ENCODE measurements at places on chromosomes 6 and 20. TPM values are rescaled to one million over a fixed set of nuclear protein-coding genes. Genes with fewer than 3 reads are reported as not detected.

GRCh38 chr6:41515995-41516394, 30.2 kb upstream of the FOXP4 start:
- no peak for DNase-seq

DNA sequence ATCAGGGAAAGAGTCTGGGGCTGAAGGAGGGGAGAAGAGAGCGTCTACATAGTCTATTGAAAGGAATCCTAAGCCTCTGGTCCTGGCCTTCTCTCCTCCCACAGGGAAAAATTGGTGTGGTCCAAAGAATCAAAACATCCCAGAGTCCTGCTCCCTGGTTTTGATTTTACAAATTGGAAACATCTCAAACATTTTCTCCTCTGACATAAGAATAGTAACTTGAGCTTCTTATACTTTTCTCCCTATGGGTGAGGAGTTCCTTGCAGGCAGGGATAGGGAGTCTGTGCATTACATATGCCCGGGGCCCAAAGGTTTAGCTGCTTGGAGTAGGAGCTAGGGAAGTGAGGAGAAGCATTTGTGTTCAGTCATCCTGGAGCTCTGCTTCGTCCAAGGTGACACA, 120.0 kb upstream of the GGTLC1 start:
- no peak for DNase-seq

- no peak for DNase-seq
Observed at GRCh38 chr6:134368670-134369069, 50.8 kb upstream of the SGK1 start.

- no peak for DNase-seq
Observed at GRCh38 chr6:6455272-6455671, 133.2 kb upstream of the LY86 start.

DNA sequence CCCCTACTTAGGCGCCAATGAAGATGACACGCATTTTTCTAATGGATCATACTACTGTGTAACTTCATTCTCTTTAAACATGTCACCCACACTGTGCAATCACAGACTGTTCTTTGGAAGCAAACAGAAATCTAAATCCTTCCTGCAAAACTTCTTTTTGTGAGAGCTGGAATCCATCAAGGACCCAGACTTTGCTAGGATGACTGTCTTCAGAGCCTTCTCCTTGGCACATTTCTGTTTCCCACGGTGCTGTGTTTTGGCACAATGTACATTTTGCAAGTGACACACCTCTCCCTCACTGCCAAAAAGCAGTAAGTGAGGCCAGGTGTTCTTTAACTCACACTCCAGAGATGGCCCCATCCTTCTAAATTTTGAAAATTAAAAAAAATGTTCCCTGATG, 21.7 kb upstream of the TAGAP start:
- DNase-seq = no peak

- DNase-seq = no peak
Observed at GRCh38 chr6:124742971-124743370, 219.3 kb upstream of the RNF217 start.

DNA sequence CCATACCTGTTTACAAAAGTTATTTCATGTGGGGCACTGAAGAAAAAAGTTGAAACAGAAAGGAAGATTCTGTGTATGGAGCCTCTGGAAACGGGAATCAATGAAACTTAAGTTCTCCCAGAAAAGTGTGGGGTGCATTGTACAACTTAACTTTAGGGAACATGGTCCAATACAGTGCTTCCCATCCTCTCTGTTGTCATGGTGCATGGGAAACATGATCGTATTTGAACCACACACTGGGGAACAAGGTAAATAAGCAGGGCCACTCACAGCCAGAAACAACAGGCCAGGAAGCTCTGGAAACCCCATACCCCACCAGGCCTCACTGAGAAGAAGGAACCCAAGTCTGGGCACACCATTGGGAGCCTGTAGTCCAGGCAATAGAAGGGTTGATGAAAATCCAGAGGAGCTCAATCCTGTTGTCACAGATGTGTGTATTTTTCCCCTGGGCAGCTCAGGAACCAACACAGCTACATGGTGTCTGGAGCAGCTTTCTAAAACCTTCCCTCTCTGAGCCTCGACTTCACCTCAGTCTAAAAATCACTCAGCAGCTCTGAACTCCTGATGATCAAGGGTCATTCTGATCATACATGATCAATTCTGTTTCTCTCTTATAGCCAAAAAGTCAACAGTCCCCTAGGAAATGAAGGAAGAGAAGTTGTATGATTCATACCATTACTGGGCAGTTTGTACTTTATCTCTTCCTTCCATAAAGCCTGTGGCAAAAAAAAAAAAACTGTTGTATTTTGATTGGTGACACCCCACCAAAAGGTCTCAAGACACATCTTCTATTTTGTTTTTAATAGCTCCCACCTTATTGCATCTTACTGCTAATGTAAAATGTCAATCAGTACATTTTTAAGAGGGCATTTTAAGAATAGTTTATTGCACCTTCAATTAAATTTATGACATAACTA, 198.5 kb upstream of the TAB2 start:
- DNase-seq = no peak

- DNase-seq = no peak
Observed at GRCh38 chr6:157228426-157229131, 94.7 kb downstream of the TMEM242 start.

DNA sequence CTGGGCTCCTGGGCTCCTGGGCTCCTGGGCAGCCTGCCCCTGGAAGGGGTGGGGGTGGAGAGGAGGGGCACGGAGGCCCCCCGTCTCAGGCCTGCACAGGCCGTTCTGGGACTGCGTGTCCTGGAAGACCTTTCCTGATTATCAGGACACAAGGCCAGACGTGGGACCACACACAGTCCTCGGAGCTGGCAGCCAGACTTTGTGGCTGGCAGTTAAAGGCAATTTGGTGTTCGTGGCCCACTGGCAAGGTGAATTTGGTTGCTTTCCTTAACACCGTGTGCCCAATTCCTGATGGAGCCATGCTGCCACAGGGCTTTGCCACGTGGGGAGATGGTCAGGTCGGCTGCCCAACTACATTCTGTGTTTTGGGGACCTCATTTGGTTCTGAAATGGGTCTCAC, 113.5 kb downstream of the SMOC2 start:
- DNase-seq = no peak

DNA sequence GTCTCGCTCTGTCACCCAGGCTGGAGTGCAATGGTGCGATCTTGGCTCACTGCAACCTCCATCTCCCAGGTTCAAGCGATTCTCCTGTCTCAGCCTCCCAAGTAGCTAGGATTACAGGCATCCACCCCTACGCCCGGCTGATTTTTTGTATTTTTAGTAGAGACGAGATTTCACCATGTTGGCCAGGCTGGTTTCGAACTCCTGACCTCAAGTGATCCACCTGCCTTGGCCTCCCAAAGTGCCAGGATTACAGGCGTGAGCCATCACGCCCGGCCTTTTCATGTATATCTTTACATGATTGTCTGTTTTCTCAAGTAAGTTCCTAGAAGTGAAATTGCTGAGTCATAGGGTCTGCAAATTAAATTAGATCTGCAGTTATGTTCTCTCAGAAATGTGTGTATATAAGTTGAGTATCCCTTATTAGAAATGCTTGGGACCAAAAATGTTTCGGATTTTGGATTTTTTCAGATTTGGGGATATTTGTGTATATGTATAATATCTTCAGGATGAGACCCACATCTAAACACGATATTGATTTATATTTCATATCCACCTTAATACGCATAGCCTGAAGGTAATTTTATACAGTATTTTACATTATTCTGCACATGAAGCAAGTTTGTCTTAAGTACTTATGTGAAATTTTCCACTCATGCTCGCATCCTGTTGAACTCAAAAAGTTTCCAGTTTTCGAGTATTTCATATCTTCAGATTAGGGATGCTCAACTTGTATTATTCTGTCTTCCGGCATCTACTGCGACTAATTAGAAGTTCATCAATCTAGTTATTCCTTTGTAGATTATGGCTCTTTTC, 40.4 kb downstream of the TAB2 start:
- no peak for DNase-seq

GRCh38 chr6:119034827-119035458, 43.5 kb downstream of the FAM184A start:
- DNase-seq = no peak

GRCh38 chr20:7523288-7523687, 417.0 kb downstream of the HAO1 start:
- DNase-seq = no peak

- no peak for DNase-seq
Observed at GRCh38 chr6:168090706-168091105, 11.7 kb upstream of the FRMD1 start.

DNA sequence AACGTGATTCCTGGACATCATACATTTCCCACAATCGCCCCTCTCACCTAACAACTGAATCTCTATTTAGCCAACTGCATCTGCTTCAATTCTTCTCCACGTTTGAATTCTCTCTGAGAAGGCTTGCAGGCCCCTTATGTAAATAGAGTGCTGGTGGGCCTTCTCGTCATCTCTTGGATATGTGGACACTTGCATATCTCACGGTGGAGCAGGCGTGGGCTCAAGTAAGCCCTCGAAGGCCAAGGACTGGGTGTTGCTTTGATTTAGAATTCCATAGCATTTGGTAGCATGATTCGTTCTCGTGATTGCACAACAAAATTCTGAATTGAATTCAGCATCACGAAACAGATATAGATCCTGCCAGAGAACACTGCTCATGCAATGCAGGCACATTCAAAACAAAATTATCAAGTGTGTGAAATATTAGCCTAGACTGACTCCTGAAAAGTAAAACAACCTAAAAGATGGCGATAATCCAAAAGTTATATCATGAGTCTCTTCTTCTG, 613.6 kb downstream of the TFAP2A start:
- DNase-seq = no peak

GRCh38 chr6:80217794-80218193, 111.3 kb downstream of the BCKDHB start:
- DNase-seq = no peak

DNA sequence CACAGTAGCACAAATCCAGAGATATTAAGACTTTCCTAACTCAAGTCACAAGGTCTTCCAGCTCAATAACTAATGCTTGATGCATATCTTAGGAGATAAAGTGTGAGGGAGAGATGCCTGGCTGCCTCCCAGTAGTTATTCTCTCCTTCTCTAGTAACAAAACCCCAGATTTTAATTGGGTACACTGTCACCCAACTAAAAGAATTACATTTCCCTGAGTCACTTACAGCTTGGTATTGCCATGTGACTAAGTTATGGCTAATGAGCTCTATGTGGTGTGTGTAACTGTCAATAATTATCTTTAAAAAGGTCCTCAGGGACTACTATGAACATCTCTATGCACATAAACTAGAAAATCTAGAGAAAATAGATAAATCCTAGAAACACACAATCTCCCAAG, 32.0 kb downstream of the KIF6 start:
- no peak for DNase-seq

GRCh38 chr20:31943052-31943471, 8.8 kb downstream of the PDRG1 start:
- no peak for DNase-seq

GRCh38 chr6:166346449-166346848, 4.1 kb upstream of the SFT2D1 start:
- DNase-seq = no peak

DNA sequence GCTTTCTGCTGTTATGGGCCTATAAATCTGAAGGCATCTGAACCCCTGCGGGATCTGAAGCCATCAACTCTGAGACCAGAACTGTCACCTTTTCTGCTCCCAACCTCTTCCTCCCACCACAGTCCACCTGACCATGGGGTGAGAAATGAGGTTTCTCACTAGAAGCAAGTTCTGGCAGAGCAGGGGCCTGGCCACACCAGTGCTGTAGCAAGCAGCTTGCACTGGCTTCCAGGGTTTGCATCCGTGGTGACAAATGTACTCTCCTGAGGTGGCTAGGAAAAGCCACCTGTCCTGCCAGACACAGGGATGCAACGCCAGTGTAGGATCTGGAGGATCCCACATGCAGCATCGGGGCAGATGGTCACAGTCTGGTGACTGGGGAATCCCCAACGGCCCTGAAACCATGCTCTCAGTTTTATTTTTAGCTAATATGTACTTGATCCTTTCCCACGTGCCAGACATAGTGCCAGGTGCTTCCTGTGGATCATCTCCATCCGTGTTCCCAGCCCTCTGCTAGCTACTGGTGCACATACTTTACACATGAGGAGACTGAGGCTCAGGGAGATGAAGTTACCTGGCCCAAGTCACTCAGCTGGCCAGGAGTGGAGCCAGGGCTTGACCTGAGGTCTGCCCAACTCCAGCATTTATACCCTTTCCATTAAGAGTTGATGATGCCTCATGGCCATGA, 122.1 kb upstream of the SPACA1 start:
- no peak for DNase-seq

GRCh38 chr6:107689951-107690642, 134.0 kb downstream of the SCML4 start:
- no peak for DNase-seq

GRCh38 chr6:7579851-7580250, 10.1 kb upstream of the SNRNP48 start:
- no peak for DNase-seq

DNA sequence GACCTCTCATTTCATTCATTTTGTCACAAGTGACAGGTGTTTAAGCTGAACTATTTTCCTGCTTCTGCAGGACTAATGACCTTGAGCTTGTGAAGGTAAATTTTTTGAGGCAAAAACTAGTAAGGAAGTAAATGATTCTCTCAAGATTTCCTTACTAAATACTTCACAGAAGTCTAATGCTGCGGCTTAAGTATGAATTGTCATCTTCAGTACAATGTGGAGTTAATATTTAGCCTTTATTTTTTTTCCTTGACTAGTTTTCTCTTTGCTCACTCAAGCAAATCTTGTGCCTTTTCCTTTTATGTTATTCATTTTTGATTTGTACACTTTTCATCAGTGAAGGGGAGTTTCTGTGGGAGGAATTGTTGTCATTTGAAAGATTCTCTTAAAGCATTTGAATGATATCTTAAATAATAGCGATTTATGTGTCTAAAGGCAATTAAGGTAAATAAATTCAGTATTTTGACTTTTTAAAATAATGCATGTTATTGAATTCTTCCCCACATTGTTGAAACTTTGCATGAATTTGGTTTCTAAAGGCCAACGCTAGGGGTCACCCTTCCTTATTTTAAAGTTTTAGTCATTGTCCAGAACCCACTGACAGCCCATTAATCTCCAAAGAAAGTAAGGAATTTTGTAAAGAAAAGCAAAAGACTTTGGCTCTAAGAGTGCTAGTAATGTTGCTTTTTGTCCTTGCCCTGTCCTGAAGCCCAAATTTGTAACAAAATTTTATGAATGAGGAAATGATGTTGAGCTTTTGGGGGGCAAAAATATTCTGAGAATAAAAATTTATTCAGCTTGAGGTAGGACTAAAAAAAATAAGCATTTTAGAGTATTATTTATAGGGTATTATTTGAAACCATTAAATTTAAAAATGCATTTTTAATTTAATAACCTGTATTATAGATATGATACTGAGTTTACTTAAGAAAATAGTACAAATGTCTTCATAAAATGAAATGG, 157.4 kb upstream of the LAMA2 start:
- peak; percentile 13 for DNase-seq

BPI gene
- not detected for total RNA-seq

CENPW gene
- total RNA-seq = 14.2 TPM

TMC2 gene
- not detected for total RNA-seq

TMEM217 gene
- not detected for total RNA-seq

ASF1A gene
- total RNA-seq = 56.8 TPM

SLC44A4 gene
- 0.07 TPM for total RNA-seq

CPNE5 gene
- total RNA-seq = 0.63 TPM

IL20RA gene
- total RNA-seq = not detected

TAGAP gene
- not detected for total RNA-seq

MPIG6B gene
- not detected for total RNA-seq

WTAP gene
- 57.4 TPM for total RNA-seq

MYB gene
- 0.05 TPM for total RNA-seq

PLG gene
- total RNA-seq = not detected

Data from NCI-H460 (cell line).